ENCODE measurements at places on chromosomes 7 and 10.

DNA sequence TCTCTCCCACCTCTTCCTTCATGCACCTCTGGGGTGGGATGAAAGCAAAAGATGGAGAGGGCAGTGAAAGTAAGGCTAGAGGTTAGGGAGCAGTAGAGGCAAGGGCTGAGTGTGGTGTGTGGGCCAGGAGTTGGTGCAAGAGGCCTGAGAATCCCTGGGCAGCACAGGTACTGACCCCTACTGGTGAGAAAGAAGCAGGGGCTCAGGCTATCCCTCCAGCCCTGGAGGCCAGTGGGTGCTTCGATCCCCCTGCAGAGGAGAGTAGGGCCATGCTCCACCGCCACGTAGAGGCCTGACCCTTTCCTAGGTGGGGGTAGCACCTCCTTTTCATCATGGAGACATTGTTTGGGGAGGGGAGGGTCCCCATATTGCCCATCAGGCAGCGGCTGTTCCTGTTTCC is 9.8 kb downstream of the CDHR1 start:
- no peak for DNase-seq

GRCh38 chr7:151518105-151518946 is 1.4 kb downstream of the RHEB start:
- DNase-seq = peak; percentile 14

DNA sequence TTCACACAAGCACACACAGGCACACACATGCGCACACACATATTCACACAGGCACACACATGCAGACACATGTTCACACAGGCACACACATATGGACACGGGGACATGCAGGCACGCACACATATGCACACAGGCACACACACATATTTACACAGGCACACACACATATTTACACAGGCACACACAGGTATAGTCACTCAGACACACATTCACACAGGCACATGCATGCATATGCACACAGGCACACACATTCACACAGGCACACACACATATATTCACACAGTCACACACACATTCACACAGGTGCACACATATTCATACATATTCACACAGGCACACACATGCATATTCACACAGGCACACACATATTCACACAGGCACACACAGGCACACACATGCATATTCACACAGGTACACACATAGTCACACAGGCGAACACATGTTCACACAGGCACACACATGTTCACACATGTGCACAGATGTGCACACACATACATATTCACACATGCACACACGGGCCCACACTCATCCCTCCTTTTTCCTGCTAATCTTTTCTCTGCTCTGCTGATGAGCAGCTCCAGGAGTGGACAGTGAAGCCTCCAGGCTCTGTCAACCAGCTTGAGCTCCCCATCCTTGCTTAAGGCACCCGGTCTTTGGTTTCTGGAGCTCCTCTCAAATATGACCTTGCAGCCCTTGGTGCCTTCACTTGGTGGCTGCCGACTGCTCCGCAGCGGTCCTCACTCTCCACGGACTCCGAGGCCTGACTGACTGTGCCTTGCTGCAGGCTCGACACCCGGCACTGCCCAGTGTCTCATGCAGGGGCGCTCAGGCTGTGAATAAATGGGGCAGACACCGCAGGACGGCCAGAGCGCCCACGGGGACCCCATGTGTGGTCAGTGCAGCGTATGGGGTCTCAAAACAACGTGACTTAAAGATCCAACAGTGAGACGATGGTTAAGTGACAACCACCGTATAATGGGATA is 581.2 kb upstream of the MGMT start:
- no peak for DNase-seq

- peak; percentile 84 for DNase-seq
Observed at GRCh38 chr7:74401137-74401859, 52.4 kb upstream of the GTF2IRD1 start.

- DNase-seq = no peak
Observed at GRCh38 chr7:63067897-63068585, 930.6 kb upstream of the ZNF722 start.

- DNase-seq = peak; percentile 67
Observed at GRCh38 chr7:146116521-146117222, at the start of gene CNTNAP2. TSS of gene CNTNAP2 (plus strand) at chr7:146116801. CDS start at chr7:146116877, 76 bp downstream.

DNA sequence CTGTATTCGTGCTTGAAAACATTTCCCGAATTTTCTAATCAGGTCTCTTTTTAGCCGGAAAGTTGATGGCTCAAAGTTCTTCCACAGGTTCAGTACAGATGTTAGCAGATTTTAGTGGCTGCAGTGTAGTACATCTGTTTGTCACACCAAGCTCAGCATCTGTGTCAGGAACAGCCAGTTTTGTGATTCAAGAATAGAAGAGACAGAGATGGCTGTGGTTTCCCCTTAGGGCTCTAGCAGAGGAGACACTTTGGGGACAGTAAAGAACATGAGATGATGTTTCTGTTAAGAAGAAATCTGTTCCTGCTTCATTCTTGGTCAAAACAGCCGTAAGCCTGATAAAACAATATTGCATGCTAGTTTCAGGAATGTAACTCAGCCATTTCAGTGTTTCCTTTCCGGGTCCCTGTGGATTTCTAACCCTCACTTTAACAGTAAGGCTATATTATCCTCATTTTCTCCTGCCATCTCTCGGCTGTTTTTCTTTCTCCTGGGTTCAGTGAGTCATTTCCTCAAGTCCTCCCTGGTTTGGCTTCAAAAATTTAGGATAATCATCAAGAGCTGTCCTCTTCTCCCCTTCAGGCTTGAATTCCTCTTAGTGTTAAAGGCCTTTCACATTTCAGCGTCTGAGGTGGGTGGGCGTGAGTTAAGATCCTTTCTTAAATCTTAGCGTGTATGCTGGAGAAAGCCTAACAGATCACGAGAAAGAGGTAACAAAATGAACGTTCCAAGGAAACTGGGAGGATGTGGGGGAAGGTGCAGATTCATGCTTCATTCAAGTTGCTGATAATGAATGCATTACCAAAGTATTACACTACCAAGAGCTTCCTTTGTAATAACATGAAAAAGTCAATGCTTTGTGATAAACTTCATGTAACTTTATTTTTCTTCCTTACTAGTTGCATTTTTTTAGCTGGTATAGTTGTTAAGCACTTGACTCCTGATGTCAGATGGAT is 37.1 kb upstream of the BICC1 start:
- DNase-seq = no peak

- no peak for DNase-seq
Observed at GRCh38 chr10:17984056-17984455, 32.3 kb downstream of the SLC39A12 start.

DNA sequence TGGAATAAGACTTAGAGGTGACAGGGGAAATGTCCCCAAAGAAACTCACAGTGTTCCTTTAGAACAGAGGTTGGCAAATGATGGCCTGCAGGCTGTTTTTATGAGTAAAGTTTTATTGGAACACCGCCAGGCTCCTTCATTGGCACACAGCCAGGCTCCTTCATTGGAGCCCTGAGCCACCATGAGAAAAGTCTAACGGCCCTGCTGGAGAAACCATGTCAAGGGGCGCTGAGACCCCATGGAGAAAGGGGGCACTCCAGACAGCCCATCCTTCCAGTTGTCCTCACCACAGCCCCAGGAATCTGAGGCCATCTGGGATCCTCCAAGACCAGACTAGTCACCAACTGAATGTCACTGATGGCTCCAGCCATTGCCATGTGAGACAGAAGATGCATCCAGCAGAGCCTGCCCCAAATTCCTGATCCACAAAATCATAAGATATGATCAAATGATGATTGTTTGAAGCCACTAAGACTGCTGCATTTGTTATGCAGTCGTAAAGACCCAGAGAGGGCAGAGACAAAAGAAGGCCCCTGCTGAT is 88.2 kb upstream of the GPR26 start:
- no peak for DNase-seq

GRCh38 chr10:96619796-96620773 is 33.3 kb upstream of the TM9SF3 start:
- no peak for DNase-seq

GRCh38 chr10:72175149-72175548 is 40.7 kb upstream of the ANAPC16 start:
- DNase-seq = no peak

- no peak for DNase-seq
Observed at GRCh38 chr7:152544481-152544927, 108.7 kb upstream of the KMT2C start.

DNA sequence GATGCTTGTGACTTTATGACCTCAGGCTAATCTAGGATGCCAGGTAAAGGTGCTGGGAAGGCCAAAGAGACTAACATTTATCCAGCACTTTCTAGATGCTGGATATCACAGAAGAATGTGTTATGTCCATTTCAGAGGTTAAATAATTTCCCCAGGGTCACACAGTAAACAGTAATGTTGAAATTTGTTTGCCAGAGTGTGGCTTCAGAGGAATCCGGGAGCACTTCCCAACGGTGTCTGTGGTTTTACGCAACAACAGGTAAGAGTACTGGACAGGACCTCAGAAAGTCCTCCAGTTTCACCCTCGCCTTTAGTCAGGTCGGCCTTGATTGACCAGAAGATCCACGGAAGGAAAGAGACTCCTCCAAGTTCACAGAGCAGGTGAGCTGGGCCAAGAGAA is 1.7 kb downstream of the SHTN1 start:
- no peak for DNase-seq

DNA sequence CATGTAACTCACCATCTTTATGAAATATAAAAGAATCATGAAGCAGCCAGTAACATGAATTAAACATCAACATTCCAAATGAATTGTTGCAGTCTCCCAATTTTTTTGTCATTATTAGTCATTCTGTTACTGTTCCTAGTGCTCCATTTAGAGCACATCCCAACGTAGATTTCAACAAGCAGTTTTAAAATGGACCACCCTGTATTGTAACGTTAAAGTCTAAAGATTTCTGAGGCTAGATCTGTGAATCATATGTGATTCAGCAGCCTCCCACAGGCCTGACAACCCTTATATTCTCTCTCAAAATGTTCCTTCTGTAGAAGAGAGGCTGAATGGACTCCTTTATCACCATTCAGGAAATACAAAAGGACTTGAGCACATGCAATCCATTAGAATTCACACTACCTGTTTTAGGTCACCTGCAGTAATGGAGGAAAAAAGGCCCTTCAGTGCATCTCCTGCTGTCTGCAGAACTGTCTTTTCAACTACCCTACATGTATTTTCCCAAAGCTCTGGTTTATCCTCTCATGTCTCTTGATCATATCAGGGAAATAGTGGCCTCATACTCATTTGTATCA is 81.4 kb downstream of the CACNA2D1 start:
- no peak for DNase-seq

DNA sequence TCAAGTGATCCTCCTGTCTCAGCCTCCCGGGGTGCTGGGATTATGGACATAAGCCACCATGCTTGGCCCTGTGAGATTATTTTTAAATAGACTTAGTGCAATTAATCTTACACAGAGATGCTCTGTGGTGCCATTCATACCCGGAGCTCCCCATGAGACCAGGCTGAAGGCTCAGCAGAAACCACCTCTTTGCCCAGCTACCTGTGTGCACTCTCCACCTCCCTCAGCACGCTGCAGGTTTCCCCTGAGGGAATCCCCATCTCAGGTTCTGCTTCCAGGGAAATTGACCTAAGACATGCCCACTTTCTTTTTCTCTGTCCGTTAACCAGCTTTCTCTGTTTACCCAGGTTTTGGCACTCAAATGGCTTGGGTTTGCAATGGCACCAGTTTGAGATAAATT is 260.5 kb downstream of the SFMBT2 start:
- no peak for DNase-seq

DNA sequence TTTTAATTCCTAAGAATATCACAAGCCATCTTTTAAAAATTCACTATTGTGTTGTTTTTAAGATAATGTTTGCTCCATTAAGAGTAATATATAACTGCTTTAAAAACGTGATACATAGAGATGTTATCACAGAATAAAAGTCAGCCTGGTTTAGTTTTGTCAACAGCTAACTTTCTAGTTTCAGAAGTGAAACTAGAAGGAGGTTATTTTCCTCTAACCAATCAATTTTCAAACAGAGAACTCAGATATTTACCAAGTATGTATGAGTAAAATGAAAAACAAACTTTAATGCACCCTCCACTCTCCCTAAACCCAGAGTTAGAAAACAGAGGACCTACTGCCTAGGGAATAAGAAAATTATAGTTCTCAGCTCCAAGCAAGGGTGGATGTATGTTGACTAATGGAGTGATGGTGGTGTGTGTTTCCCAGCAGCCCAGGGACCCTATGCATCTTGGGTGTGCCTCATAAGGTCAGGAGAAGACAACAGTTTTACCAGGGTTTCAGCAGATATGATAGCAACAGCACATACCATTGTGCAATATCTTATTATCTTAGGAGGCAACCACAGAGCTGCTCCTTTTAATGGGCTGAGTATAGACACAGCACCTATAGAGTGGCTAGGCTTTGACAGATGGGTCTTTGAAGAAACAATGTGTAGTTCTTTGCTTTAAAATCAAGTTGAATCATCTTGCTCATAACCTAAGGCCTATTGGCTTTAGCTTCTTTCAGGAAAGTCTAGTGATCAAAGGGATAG is 58.4 kb downstream of the PTPRZ1 start:
- DNase-seq = no peak

GRCh38 chr10:64306729-64307327 is 785.6 kb downstream of the REEP3 start:
- DNase-seq = no peak

- no peak for DNase-seq
Observed at GRCh38 chr10:133277993-133278576, 1.4 kb upstream of the ADAM8 start.

DNA sequence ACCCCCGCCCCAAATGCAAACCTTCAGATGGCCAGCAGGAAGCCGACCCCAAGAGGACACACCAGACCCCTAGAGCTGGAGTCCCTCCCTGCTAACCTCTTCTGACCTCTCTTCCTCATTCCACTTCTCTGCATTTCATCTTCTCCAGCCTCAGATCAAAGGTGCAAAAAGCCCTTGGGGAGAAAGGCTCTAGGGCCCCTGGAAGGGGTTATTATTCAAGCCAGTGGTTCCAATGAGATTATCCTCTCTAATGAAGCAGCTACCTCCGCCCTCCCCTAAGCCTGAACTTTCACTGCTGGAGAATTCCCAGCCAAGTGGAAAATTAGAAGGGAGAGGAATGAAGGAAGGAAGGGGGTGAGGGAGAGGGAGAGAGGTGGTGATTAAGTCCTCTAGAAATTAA is 343.9 kb downstream of the PLXNA4 start:
- no peak for DNase-seq

DNA sequence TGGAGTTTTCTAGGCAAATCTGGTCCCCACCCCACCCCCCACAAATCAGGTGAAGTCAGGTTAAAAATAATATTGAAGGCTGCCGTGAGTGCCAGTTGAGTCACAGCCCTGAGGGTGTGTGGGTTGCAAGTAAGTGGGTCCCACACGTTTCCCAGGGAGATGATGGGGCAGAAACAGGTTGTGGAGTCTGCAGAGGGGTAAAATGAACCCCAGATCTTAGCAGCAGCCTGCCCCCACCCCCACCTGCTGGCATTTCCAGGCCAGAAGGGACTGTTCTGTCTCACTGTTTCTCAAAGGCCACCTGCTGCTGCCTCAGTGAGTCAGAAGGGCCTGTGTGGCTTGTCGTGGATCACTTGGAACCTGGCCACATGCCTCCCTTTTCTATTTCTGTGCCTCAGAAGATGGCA is 59.8 kb upstream of the SMNDC1 start:
- no peak for DNase-seq

GRCh38 chr10:122154031-122154544 is 117.0 kb upstream of the BTBD16 start:
- DNase-seq = no peak
